ENCODE measurements at places on chromosomes 2 and 18.

- DNase-seq, result no peak
Measured at GRCh38 chr2:74186038-74186437, 7.4 kb upstream of the MOB1A start.

GRCh38 chr18:46518438-46518837 lies 138.6 kb downstream of the LOXHD1 start:
- no peak for DNase-seq

- no peak for DNase-seq
Measured at GRCh38 chr18:78305789-78306188, 673.8 kb upstream of the SALL3 start.

- no peak for DNase-seq
Measured at GRCh38 chr2:85222792-85223191, 89.6 kb downstream of the TCF7L1 start.

DNA sequence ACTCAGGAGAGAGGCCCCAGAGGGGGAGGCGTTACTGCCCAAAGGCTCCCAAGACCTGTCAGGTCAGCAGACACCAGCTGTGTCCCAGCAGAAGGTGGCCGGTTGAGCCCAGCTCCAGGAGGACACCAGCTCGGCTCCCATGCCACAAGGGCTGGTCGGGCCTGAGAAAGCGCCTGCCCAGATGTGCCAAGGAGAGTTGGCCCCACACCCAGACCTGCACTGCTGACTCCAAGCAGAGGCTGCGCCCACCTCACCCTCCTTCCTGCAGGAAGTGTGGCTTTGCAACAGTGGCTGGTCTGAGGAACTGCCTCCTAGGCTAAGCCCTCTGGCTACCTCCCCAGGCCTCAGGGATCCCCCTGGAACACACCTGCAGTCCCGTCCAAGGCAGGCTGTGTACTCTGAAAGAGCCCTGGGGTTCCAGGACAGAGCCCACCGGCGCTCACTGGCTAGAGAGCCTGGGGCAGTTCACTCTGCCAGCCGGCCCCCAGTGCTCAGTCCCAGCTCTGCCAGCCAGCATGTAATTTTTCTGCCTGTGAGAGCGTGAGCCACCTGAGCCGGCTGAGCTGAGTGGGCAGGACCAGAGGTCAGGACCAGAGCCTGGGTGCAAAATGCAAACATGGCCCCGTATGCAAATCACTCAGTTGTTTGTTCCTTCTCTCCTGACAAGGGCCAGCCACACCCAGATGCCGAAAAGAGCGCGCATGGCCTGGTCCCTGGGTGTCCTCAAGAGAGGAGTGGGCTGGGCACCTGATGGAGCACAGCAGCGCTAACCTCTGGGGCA lies 36.9 kb upstream of the PTMA start:
- no peak for DNase-seq

GRCh38 chr2:151032741-151033191 lies 228.9 kb downstream of the RBM43 start:
- DNase-seq, result no peak

GRCh38 chr18:76233876-76234675 lies 261.0 kb downstream of the ZNF516 start:
- DNase-seq, result no peak

- no peak for DNase-seq
Measured at GRCh38 chr18:44627280-44627679, 53.4 kb upstream of the SETBP1 start.
